ENCODE measurements at places on chromosomes 13 and 19. TPM values are rescaled to one million over a fixed set of nuclear protein-coding genes. Genes with fewer than 3 reads are reported as not detected.

DNA sequence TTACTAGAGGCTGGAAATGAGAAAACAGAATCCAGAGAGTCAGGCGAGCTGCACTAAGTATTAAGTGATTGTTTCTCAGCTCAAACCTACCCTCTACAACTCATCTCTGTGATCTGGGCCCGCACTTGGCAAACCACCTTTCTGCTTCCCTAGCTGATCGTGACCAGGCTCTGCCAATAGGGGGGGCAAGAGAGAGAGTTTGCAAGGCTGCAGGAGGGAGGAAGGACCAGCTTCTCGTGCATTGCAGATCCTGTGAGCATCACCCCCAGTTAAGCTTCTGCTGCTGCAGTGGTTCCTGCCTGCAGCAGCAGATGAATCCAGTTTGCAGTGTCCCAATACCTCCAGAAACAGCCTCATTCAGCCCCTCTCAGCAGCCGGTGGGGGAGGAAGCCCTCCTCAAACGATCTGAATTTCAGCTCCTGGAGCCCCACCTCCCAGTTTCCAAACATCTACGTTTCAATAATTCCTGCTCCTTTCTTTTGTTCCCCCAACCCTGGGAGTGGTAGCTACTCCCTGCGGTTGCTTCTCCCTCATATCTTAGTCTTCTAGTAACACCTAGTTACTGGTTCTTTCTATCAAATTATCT, 20.0 kb downstream of the XRCC1 start:
- peak; percentile 69 for ATAC-seq

GRCh38 chr13:61463024-61463423, 47.4 kb upstream of the PCDH20 start:
- no peak for ATAC-seq

GRCh38 chr13:112073245-112074138, 6.5 kb downstream of the SOX1 start:
- peak; percentile 29 for ATAC-seq

DNA sequence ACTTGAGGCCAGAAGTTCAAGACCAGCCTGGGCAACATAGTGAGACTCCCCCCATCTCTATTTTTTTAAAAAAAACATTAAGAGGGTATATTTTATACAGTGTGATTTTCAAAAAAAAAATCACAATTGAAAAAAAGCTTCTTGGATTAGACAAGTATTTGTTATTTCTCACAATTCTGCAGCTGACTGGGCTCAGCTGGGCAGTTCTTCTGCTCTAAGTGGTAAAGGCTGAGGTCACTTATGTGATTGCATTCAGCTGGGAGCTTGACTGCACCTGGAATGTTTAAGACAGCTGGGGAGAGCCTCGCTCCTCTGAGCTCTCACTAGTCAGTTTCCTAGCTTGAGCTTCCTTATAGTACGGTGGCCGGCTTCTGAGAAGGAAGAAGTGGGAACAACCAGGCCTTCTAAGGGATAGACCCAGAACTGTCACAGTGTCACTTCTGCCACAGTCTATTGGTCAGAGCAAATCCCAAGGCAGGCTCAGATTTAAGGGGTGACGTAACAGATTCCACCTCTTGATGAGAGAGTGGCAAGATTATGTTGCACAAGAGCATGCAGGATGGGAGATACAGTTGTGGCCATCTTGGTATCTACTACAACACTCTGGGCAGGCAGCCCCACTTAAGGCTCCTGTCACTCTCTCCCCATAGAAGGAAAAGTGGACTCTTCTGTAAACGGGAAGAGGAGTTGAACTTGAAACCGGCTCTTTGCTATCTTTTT, 19.7 kb upstream of the IRGC start:
- no peak for ATAC-seq

GRCh38 chr13:28555096-28555495, 60.2 kb upstream of the FLT1 start:
- ATAC-seq = no peak

DNA sequence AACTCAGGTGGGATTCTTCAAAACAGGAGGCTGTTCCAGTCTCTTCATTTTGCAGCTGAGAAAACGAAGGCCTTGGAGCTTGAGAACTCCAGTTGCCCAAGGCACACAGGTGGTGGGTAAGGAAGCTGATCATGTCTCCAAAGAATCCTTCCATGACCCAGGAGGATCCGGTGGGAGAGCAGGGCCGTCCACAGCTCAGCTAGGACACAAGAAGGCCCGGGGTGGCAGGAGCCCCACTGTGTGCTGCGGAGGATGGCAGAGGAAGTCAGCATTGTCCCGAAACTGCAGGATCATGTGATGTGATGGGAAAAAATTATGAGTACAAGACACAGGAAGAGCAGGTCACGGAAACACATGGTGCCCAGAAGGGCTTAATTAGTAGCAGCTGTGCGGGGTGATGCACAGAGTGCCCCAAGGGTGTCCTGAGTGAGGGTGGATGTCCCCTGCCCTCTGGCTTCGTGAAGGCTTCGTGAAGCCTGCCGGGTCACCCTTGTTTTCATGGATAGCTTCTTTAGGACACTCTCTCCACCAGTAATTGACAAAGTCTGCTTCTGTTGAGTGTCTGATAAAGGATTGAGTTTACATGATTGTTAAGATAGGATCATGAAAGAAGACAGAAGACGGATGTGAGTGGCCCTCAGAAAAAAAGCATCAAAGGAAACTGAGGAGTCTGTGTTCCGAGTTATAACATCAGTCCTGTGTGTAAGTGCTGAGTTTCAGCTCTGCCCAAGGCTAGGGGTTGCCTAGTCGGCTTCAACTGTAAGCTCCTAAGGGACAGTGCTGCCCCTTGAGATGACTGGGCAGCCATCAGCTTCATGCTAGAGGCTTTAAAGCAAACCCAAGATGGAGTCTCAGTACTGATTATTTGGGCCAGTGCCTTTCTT, 33.8 kb upstream of the SACS start:
- ATAC-seq = no peak

GRCh38 chr19:44694184-44694579, 4.8 kb upstream of the CEACAM16 start:
- no peak for ATAC-seq

GRCh38 chr13:114311387-114311786, 2.9 kb upstream of the CHAMP1 start:
- no peak for ATAC-seq

The SULT2A1 gene
- total RNA-seq = 0.58 TPM

DNA sequence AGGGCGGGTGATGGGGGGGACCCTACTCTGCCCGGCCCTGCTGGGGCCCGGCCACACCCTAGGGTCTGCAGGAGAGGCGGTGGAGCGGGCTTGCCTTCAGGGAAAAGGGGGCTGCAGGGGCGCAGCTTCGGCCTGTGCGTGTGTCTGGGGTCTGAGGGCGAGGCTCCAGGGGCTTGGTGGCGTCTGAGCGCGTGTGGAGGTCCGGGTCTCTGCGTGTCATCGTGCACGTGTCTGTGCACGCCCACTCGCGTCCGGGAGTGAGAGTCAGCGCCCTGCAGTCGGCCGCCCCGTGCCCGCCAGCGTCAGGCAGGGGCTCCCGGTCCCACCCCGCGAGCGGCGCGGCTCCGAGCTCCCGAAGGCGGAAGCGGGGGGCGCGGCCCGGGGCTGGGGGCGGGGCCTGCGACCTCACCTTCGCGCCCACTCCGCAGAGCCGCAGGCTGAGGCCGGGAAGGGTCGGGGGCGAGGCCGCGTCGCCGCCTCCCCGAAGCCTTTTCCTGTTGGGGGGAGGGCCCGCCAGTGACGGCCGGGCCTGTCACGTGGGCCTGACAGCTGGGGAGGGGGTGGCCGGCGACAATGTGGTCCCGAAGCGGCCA, at the start of gene ARHGAP45:
Gene ARHGAP45 (plus strand): TSS at position 420 of the 593 bp plus-strand sequence. CDS start 239 bp downstream, outside the sequence.
- peak; percentile 5 for ATAC-seq

Measured in motor neuron (in vitro differentiated cells).